HEK293T (cell line): ENCODE measurements at places on chromosomes 3 and 15.

DNA sequence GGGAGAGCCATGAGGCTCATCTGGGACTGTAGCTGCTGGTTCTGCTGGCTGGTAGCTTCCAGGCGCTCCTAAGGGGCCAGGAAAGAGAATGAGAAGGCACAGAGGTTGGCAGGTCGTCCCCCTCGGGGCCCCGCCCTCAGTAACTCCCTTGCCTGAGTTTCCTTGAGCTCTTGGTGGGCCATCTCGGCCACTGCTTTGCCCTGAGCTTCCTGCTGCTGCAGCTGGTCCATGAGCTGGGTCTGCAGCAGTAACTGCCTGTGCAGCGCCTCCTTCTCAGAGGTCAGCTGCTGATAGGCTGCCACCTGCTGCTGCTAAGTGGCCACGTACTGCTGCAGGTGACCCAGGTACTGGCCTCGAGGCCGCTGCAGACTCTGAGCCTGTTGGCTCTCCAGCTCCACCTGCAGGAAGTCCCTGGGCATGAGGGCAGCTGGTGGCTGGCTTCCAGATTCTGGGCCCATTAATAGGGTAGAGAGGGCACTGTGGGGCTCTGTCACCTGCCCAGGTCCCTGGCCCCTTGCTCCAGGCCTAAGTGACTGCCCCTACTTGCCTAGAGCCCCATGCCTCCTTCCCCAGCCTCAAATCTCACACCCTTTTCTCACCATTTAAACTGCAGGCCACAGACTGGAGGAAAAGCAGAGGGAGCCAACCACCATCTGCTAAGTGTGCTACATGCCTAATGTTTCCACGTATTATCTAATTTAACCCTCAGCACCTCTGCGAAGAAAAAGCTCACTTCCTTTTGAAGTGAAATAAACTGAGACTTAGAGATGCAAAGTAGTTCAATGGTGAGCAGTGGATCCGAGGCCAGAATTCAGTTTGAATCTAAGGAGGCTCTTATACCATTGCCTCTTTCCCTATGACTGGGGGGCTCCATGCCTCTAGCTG, 10.8 kb upstream of the VPS33B start:
- peak; percentile 48 for DNase-seq

- DNase-seq: no peak
Measured at GRCh38 chr3:166455744-166456143, 618.5 kb upstream of the BCHE start.

- DNase-seq: peak; percentile 42
Measured at GRCh38 chr3:32237670-32238452, 619 bp upstream of the CMTM8 start.

DNA sequence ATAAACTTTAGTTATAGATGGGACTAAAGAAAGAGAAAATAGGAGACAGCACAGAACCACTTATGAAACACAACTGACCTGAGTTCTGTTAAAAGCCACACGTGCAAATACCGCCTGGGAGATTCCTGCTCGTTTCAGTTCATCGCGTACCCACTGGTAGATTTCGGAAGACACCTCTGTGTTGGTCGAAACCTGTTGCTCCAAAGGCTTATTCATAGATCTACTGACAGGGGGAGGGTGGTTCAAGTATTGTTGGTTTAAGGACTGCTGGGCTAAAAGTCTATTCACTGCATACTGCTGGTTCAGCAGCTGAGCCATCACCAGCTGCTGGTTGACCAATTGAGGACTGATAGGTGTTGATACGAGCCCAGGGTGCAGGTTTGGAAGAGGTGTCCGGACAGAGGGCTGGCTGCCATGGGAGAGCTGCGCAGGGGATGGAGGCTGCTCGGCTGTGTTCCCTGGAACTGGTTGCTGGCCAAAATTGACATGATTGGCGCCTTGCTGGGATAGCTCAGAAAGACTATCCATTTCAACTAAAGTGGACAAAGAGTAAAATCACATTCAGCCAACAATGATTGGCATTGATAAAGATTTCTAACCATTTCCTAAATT, 30.6 kb downstream of the SATB1 start:
- no peak for DNase-seq

- DNase-seq: no peak
Measured at GRCh38 chr3:9216736-9217135, 32.7 kb downstream of the SRGAP3 start.

DNA sequence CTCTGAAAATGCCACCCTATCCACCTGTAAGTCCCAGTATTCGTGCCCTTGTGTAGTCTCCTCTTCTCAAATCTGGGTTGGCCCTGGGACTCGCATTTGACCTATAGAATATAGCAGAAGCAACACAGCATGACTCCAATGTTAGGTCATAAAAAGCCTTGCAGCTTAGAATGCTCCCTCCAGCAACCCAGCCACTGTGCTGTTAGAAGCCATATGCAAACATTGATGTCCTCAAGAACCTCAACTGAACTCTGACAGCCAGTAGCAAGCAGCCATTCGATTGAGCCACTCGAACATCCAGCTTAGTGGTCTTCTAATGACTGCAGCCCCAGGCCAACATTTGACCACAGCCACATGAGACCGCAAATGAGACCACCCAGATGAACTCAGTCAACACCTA, 26.6 kb downstream of the MECOM start:
- no peak for DNase-seq

DNA sequence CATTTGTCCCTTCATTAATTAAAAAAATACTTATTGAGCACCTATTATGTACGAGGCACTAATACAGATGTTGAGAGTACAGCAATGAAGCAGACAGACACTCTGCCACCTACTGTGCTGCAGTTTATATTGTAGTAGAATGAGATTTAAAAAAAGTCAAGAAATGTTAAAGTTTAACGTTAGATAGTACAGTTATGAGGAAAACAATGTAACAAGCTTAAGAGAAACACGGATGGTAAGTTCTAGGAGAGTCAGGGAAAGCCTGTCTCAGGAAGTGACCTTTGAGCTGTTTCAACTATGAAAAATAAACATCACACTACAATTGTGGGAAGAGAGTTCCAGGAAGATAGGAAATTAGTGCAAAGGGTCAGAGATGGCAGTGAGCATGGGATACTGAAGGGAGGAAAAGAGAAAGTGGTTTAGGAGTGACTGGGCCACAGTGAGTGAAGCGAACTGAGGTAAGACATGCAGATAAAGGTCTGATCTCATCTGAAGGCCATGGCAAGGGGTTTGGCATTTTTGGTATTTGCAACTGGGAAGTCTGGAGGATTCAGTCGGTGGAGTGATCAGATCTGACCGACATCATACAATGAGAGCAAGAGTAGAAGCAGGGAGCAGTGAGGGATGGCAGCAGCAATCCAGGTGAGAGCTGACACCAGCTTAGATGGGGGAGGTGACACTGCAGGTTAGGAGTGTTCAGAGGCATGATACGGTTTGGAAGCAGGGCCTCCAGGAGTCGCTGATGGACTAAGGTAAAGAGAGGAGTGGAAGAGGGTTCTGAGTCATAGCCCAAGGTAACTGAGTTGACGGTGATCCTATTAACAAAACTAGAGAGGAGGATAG, 28.5 kb downstream of the PLSCR4 start:
- DNase-seq: no peak

DNA sequence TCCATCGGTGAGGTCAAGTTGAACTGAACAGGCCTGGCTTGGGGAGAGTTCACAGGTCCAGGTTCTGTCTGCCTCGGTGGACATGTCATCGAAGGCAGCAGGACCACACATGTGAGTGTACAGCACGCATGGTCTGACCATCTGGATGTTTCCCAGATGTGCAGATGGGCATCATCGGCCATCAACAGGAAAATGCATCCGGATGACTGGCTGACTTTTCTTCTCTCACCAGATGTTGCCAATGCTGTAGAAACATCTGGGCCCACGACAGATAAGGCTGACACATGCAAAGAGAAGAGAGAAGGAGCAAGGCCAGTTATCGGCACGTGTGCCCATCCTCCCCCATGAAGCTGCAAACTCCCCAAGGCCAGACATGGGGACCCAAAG, 45.1 kb downstream of the NOX5 start:
- DNase-seq: no peak

DNA sequence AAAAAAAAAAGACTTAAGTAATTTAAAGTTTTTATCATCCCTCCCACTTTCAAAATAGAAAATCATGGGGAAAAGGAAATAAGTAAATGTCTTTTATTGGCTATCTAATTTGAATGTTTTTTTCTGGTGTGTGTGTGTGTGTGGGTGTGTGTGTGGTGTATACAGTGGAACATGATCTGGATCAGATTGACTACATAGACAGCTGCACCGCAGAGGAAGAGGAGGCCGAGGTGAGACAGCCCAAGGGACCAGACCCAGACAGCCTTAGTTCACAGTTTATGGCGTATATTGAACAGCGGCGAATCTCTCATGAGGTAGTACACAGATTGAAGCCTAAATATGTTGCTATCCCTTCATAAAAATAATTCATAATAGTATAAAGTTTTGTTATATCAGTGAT, 44.5 kb downstream of the LRCH3 start:
- DNase-seq: no peak

DNA sequence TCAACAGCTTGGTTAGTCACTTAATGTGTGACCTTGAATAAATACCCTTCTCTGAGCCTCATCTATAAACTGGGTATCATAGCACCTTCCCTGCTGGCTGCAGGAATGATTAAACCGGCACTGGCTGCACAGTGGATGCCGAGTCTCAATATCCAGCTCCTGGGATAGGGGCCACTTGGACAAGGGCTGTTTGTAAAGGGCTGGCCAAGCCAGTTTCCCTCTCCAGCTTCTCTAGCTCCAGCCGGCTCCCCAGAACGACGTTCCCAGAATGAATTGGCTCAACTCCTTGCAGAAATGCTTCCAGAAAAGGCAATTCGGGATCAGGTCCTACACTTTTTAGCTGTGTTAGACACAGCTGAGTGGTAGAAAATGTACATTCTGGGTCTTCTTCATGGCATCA, 58.8 kb downstream of the LSM3 start:
- no peak for DNase-seq

DNA sequence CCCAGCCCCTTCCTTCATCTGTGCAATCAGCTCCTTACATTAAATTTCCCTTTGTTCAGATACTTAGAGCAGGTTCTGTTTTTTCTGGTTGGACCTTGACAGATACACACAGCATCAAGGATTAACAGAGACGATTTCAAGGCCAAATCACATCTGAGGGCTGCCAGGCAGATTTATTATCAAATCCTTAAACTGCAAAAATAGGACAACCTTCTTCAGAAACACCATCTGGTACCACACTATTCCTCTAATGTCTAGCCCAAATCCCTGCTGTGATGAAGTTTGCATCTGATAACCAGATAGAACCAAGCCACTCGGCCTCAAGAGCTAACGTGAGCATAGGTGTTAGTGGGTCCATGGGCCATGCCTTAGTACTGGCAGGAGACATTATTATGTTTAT, 250.7 kb upstream of the PROK2 start:
- DNase-seq: no peak

DNA sequence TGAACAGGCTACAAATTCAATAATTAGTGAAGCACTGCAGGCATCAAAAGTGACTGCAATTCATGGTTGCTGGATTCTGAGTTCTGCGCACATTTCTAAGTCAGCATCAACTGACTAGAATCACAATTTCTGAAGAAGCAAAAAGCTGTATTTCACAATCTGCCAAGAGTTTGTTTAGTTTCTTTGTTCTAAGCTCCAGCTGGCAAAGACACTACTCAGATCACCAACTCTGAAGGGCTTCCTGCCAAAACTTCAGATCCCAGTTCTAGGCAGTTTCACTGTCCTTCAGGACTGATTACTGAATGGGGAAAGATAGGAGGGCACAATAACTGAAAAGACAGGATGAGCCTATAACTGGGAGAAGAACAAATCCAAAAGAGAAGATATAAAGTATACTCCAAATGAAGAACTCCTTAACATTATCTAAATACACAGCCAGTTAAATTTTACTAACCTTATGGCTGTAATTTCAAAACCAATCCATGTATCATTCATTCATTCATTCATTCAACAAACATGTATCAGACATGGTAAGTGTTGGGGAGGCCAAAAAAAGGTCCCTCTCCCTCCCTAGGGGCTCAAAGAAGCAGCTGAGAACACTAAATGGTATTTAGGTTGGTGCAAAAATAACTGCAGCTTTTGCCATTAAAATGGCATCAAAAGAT, 17.1 kb downstream of the TJP1 start:
- no peak for DNase-seq

DNA sequence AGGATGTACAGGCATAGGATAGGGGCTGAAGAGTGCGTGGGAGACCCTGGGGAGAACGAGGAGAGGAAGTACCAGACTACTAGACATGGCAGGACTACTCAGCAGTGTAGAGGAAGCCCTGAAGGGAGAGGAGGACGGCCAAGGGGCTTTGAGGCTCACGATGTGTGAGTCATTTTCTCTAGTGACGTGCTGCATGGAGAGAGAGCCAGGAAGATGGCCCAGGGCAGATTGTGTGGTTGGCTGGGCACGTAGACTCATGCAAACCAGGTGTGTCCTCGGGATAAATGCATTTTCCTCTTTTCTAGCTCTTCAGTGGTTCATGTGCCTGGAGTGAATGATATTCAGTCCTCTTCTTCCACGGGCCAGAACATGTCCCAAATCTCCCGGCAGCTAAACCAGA, 115.0 kb upstream of the ABHD17C start:
- DNase-seq: no peak

GRCh38 chr3:147397875-147398812, 8.2 kb downstream of the ZIC4 start:
- DNase-seq: no peak

DNA sequence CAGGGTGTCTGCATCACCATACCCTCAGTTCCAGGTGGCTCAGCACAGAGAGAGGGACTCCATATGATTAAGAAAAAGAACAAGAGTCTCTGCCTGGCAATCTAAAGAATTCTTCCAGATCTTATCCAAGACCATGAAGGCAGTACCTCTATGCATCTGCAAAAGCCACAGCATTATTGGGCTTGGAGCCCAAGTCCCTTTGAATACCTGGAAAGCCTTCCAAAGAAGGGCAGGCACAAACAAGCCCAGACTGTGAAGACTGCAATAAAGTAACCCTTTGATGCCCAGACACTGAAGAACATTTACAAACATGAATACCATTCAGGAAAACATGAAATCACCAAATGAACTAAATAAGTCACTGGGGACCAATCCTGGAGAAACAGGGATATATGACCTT, 60.9 kb upstream of the DIPK2A start:
- DNase-seq: no peak

DNA sequence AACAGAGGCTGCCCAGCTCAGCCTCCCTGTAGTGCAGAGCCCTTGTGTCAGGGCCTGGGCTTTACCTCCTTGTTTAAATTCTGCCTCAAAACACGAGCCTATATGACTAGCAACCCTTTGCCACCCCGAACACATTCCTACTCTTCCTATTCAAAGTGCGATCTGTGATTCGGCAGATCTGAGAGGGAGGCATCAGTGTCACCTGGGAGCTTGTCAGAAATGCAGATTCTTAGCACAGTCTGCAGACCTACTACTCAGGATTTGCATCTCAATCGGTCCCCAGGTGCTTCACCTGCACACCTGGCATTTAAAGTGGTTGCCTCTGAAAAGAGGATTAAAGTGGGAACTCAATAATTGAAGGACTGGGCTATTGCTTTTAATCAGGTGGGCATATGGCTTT, 273.2 kb upstream of the TOPAZ1 start:
- no peak for DNase-seq

- no peak for DNase-seq
Measured at GRCh38 chr3:140236836-140237501, 302.0 kb downstream of the CLSTN2 start.
